ENCODE measurements at places on chromosomes 4 and X.

DNA sequence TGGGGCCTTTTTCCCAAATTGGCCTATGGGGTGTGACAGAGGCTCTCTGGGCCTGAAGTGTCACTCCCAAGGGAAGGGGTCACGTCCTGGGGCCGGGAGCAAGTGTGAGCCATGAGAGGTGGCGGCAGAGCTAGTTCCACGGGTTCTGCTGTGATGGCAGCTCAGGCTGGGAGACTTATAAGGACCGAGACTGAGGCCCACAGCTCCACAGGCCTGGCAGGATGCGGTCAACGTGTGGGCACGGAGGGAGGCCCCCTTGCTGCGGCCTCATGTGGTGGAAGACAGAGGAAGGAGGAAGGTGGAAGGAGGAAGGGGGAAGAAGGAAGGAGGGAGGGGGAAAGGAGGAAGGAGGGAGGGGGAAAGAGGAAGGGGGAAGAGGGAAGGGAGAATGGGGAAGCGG is 7.2 kb upstream of the CPLX1 start:
- DNase-seq, result no peak

DNA sequence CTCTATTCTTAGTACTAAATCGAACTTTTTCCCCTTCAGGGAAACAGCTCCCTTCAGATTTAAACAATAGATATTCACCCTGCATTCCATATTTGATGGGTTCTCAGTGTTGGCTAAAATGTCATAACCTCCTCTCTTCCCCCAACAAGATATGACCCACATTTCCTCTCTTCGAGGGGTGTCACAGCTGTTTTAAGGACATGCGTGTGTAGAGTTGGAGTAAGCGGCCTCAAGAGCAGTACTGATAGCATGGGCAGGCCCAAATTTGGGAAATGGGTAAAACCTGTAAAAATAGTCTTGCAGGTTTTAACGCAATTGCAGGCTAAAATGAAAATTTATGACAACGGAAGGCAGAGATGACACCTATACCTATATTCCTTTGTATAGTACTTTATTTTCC is 28.7 kb downstream of the SAT1 start:
- DNase-seq, result no peak

- DNase-seq, result no peak
Measured at GRCh38 chrX:136691028-136691809, 43.3 kb downstream of the CD40LG start.

DNA sequence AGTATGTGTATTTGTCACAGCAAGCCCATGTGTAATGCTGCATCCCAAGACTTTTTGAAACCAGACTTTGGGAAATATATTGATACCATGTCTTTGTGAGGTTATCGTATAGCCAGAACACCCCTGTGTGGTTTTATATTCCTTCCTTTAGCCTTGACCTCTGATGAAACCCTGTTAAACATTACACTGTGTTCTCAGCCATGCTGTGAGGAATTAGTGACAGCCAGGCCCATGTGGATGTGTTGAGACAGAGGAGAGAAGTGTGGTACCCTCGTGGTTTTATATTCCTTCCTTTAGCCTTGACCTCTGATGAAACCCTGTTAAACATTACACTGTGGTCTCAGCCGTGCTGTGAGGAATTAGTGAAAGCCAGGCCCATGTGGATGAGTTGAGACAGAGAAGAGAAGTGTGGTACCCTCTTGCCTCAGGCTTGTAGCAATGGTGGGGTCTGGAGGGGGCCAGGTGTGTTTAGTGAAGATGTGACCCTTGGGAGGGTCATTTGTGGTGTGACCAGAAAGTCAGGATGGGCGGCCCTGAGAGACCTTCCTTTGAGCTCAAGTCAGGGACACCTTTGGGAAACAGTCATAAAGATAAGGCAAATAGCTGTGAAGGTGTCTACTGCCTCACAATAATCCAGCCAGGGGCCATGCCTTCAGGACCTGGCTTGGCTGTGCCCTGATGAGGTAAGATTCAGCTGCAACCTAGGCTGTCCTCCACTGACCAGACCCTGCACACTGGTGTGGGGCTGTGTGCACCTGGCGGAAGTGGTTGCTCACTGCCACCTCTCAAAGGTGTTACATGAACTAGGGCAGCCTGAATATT is 110.0 kb downstream of the IRF2 start:
- DNase-seq, result no peak

DNA sequence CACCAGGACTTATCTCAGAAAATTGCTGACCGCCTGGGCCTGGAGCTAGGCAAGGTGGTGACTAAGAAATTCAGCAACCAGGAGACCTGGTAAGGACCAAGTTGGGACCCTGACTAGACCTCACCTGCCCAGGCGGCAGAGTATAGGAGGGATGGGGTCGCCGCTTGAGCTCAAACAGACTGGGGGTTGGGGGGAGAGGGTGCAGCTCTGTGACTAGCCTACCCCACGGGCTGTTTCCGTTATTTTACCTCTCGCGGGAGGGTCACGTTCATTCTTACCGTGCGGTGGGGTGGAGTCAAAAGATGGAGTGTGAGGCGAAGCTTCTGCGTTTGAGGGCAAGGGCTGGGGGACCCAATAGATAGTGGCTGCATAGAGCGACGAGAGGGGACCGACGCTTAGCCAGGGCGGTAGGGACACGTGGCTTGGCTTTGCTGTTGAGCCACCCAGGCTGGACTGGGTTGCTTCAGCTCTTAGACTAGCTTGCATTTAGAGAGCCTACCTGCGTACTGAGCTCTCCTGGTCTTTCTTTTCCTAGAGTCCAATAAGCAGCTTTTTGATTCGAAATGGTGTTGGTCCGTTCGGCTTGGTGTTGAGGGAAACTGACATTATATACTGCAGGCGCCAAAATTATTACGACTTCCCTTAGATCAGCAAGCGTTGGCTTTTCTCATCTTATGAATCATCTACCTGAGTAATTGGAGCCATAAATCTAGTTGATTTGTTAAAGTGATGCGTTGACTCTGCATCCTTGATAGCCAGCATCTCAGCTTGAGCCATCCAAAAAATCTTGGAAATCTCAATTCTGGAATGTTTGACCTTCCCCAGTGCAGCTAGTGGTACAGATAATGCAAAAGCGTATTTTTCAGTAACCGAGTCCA is 591 bp downstream of the PRPS1 start:
- no peak for DNase-seq

GRCh38 chrX:117487421-117487820 is 629.2 kb downstream of the KLHL13 start:
- no peak for DNase-seq

- DNase-seq, result no peak
Measured at GRCh38 chrX:10554612-10555270, 65.6 kb downstream of the MID1 start.

- no peak for DNase-seq
Measured at GRCh38 chr4:31657859-31658570, 937.8 kb downstream of the PCDH7 start.

- DNase-seq, result no peak
Measured at GRCh38 chr4:27357283-27357682, 496.6 kb downstream of the STIM2 start.

GRCh38 chr4:128776794-128777216 is 32.7 kb upstream of the JADE1 start:
- DNase-seq, result no peak

All from stimulated activated CD8-positive, alpha-beta memory T cell treated with anti-CD3 and anti-CD28 coated beads, Interleukin-4, amount 100 ng/mL, for 4 hours (primary cell).